CD8-positive, alpha-beta memory T cell (primary cell): ENCODE measurements at places on chromosomes 7 and 10.

- DNase-seq = no peak
These were observed 100.1 kb upstream of the UNC5B start for GRCh38 chr10:71112138-71112785.

DNA sequence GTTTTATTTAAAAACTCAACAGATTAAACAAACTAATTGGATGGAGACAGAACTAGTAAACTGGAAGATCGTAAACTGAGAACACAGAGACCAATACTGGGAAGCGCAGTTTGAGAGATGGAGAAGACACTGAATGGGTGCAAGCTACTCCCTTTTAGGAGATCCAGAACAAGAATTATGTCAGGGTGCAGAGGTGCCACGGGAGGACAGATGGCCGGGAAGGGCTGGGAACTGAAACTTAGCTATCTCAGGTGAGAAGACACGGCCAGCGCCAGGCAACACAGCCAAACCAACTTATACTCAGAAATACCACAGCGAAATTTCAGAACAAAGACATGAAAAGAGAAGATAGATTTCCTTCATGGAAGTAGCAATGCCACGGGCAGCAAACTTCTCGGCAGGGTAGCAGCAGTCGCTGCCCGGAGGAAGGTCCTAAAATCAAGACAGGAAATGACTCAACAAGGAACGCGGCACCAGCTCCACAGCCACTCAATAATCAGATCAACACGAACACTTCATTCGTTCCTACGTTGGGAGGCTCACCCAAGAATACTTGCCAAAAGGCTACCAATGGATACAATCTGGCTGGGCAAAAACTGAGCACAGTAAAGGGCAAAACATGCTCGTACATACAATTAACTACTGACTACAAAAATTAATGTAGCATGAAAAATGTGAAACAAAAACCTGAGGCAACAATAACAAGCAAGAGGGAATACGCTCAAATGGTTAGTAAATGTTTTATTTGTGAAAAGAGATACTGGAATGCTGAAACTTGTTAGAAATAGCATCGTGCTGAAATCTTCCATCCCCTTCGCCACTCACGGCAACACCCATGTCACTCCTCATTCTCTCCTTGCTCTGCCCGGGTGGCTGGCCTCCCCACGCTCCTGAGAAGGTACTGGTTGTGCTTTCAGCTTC is 2.2 kb upstream of the LRRC27 start:
- peak; percentile 7 for DNase-seq

DNA sequence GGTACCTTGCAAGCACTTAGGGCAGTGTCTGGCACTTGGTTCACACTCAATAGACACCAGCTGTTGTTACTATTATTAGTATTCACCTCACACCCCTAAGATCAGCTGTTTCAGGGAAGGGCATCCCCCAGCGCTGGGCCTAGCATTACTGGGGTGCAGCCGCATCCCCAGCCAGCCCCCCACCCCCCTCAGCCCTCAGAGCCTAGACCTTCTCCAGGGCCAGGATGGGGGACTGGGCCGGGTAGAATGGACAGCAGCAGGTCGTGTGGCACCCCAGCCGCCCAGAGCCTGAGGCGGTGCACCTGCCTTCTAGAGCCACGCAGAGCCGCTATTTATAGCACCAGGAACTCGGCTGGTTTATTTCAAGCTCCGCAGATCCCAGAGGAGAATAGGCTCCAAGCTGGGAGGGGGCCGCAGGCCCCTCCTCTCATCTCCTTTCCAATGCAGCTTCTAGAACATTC is 60.5 kb downstream of the GTF2IRD1 start:
- DNase-seq = no peak

- DNase-seq = no peak
These were observed 963.3 kb downstream of the LRMDA start for GRCh38 chr10:76394707-76395042.

- DNase-seq = no peak
These were observed 4.2 kb upstream of the IL15RA start for GRCh38 chr10:5981529-5981928.

GRCh38 chr10:1724921-1725488 is 12.3 kb downstream of the ADARB2 start:
- DNase-seq = no peak

DNA sequence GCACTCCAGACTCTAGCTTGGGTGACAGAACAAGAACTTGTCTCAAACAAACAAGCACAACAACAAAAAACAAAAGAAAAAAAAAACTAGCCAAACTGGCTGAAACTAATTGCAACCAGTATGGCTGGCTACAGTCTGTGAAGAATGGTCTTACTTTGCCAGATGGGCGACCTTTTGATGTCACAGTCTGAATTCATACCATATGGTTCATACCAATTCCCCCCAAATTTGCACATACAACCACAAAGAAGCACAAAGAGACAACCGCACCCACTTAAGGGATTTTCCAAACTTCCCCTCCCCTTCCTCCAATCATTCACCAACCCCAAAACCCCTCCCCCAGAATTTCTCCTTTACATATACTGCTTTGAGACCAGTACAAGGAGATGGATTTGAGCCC is 114.2 kb downstream of the SPAG6 start:
- no peak for DNase-seq

GRCh38 chr7:42055171-42055570 is 181.8 kb downstream of the GLI3 start:
- no peak for DNase-seq

- no peak for DNase-seq
These were observed 40.8 kb downstream of the ZNF467 start for GRCh38 chr7:149732611-149733010.

GRCh38 chr10:77380723-77381122 is 256.9 kb downstream of the KCNMA1 start:
- DNase-seq = no peak

- no peak for DNase-seq
These were observed 71.7 kb downstream of the TNS3 start for GRCh38 chr7:47510192-47510591.

DNA sequence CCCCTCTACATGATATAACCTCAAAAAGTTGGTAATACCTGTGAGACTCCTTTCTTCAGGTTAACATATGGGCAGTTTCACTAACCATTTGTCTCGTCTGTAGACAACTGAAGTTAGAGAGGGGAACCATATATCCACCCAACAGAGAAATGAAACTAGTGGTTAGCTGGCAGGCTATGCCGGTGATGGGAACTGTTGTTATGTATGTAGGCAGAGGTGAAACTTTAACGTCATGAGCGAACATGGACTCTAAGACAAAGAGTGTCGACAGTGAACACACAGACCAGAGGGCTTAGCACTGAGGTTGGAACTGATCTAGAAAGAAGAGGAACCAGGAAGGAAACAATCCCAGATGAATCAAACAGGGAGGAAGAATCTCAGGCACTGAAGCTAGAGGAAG is 112.4 kb downstream of the ELMO1 start:
- DNase-seq = no peak

GRCh38 chr7:114759347-114760062 is 162.4 kb upstream of the MDFIC start:
- DNase-seq = no peak

- no peak for DNase-seq
These were observed 43.1 kb upstream of the KCNIP2 start for GRCh38 chr10:101886521-101887312.

GRCh38 chr7:78095549-78095948 is 297.0 kb downstream of the PHTF2 start:
- DNase-seq = no peak

DNA sequence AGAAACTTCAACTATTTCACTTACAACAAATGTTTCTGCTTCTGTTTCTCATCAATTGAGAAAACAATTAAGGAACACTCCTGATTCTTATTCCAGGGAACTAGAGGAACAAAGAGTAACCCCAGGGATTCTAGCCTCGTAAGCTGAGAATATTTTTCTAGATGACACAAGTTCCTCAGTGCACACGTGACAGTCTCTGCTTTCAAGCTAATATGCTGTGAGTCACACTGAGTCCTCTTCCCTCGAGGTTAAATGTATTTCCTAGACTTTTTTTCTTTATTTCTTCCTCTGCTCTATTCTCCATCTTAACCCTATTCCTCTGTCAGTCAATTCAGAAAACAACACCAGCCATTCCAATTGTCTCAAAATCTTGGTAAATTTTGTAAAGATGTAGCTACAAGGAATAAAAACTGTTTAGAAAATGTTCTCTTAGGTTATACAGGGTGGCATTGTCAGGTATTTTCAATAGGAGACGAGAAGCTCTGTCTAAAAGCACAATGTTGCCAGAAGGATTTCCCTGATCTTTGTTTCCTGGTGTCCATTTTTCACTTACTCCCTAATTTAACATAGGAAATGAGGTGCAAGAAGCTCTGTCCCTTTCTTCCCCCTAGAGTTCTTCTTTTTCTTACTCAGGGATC is 5.8 kb upstream of the C1GALT1 start:
- no peak for DNase-seq

- DNase-seq = no peak
These were observed 46.2 kb upstream of the ADRB1 start for GRCh38 chr10:113997428-113997827.

DNA sequence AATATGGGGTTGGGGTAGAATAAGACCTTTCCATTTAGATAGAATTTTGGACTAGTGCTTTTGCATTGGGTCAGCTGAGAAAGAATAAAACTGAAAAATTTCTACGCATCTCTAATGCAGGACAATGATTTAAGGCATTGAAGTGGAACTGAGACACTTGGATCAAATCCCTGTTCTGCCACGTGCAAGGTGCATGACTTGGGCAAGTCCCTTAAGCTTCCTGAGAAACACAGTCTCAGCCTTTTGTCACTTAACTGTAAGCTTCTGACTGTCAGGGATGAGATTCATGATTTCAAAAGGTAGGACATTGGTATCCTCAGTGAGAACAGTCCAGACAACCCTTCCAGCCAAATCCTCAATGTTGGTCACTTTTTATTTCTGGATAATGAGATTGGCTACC is 59.2 kb downstream of the ENTPD1 start:
- DNase-seq = no peak

GRCh38 chr10:10617686-10618085 is 400.0 kb upstream of the CELF2 start:
- DNase-seq = no peak

DNA sequence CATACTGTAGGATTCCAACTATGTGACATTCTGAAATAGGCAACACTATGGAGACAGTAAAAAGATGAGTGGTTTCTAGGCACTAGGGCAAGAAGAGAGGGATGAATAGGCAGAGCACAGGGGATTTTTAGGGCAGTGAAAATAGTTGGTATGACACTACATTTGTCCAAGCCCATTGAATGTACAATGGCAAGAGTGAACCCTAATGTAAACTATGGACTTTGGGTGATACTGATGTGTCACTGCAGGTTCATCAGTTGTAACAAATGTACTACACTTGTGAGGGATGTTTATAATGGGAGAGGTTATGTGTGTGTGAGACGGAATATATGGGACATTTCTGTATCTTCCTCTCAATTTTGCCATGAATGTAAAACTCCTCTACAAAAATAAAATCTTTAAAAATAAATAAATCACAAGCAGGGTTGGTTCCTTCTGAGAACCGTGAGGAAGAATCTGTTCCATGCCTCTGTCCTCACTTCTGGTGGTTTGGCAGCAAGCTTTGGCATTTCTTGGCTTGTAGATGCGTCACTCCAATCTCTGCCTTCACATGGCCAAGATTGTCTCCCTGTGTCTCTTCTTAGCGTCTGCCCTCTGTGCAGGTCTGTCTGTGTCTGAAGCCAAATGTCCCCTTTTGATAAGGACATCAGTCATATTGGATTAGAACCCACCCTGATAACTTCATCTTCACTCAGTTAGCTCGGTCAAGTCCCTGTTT is 83.1 kb upstream of the AGBL3 start:
- no peak for DNase-seq

DNA sequence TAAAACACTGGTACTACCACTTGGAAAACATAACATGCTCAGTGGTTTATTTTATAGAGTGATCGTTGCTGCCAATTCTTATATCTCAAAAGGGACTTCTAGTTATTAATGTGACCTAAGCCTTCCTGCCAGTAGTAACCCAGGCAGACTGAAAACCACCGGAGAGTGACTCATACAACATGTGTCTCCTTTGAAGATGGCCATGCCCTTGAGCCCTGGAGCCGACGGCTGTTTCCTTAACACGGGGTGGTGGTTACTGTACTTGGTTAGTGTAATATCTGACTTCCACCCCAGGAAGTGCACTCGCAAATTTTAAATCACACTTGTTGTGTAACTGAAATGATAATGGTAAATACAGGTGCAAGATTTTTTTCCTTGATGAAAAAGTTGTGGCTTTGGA is 30.5 kb downstream of the JAKMIP3 start:
- no peak for DNase-seq

- DNase-seq = no peak
These were observed 372.1 kb downstream of the RPS24 start for GRCh38 chr10:78405736-78406135.

DNA sequence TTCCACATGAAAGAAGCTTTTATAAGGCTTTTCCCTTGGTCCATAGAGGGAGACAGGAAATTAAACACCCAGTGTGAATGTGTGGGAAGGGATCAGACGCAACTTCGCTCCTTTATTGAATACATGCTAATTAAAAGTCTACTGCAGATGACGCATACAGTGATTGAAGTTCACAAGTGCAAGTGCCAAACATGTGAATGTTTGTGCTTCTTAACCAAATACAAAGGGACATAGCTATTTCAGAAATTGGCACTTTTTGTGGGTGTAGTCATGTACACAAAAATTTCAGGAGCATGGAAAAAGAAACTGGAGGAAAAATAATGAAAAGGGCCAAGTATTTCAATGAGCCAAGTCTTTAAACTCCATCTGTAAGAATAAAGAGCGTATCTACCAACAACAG is 283.7 kb downstream of the SKAP2 start:
- DNase-seq = no peak

DNA sequence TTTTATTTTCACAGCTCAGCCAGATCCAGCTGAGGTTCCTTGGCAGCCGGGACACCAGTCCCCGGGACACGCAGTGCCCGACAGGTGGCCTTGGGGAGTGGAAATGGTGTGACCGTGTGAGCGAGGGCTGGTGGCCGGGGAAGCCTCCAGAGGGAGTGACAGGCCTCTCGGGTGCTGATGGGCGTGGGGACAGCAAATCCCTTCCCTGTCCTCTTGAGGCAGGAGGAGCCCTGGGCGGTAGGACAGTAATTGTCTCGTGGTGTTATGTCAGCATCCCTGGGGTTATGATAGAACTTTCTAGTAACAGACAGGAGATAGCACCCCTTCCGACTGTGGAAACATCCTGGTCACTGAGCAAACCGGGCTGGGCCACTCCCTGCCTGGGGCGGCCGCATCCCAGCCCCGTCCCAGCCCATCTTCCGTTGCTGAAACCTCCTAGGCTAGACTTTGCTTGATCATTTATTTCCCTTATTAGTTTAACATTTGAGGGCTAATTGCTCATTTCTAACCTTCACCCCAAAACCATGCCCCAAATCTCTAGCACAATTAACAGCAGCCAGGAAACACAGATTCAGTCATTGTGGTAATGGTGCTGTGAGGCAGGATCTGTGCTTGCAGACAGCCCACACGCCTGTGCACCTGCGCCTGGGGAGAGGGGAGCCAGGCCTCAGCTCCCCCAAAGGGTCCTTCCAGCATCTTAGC is 63.3 kb downstream of the ELFN1 start:
- no peak for DNase-seq

GRCh38 chr7:55770778-55771177 is 91.8 kb downstream of the SEPTIN14 start:
- DNase-seq = no peak
